Activated naive CD8-positive, alpha-beta T cell treated with anti-CD3 and anti-CD28 coated beads, Interleukin-2, amount 50 U/mL, for 24 hours (primary cell): ENCODE measurements at places on chromosomes 3 and 15.

GRCh38 chr3:16114429-16114828 is 60.1 kb upstream of the GALNT15 start:
- no peaks in the 10 kb centered on the region for H3K4me1 ChIP-seq
- H3K27ac ChIP-seq, result no peak overlapping the region
- DNase-seq, result no peak
- no peaks in the 10 kb centered on the region for H3K36me3 ChIP-seq
- no peaks in the 10 kb centered on the region for H3K27me3 ChIP-seq

GRCh38 chr3:29486917-29487316 is 206.0 kb downstream of the RBMS3 start:
- H3K27me3 ChIP-seq, result no peaks in the 10 kb centered on the region
- no peak overlapping the region for H3K4me3 ChIP-seq
- DNase-seq, result no peak
- no peak overlapping the region for H3K27ac ChIP-seq
- no peaks in the 10 kb centered on the region for H3K4me1 ChIP-seq

GRCh38 chr3:131796558-131797198 is 238.1 kb downstream of the CPNE4 start:
- H3K4me1 ChIP-seq, result peaks cover 12% of the 10 kb centered on the region
- DNase-seq, result no peak
- no peak overlapping the region for H3K4me3 ChIP-seq
- peaks cover 11% of the 10 kb centered on the region for H3K27me3 ChIP-seq
- no peak overlapping the region for H3K27ac ChIP-seq

- H3K4me1 ChIP-seq, result no peaks in the 10 kb centered on the region
- H3K4me3 ChIP-seq, result no peak overlapping the region
- DNase-seq, result no peak
- H3K36me3 ChIP-seq, result no peaks in the 10 kb centered on the region
Measured at GRCh38 chr3:108791473-108791872, 31.1 kb upstream of the TRAT1 start.

- no peaks in the 10 kb centered on the region for H3K36me3 ChIP-seq
- no peak overlapping the region for H3K27ac ChIP-seq
- H3K27me3 ChIP-seq, result peaks cover 4% of the 10 kb centered on the region
- H3K4me3 ChIP-seq, result no peak overlapping the region
- H3K4me1 ChIP-seq, result peaks cover 27% of the 10 kb centered on the region
- no peak for DNase-seq
Measured at GRCh38 chr15:69857686-69858391, 239.9 kb downstream of the TLE3 start.

DNA sequence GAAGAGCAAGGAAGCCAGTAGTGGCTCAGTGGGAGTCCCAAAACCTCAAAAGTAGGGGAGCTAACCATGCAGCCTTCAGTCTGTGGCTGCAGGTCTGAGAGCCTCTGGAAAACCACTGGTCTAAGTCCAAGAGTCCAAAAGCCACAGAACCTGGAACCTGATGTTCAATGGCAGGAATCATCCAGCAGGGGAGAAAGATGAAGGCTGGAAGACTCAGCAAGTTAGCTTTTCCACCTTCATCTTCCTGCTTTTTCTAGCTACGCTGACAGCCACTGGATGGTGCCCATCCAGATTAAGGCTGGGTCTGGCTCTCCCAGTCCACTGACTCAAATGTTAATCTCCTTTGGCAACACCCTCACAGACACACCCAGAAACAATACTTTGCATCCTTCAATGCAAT is 626.3 kb downstream of the NAALADL2 start:
- H3K36me3 ChIP-seq, result no peaks in the 10 kb centered on the region
- H3K4me3 ChIP-seq, result no peak overlapping the region
- no peak for DNase-seq
- no peaks in the 10 kb centered on the region for H3K27me3 ChIP-seq

DNA sequence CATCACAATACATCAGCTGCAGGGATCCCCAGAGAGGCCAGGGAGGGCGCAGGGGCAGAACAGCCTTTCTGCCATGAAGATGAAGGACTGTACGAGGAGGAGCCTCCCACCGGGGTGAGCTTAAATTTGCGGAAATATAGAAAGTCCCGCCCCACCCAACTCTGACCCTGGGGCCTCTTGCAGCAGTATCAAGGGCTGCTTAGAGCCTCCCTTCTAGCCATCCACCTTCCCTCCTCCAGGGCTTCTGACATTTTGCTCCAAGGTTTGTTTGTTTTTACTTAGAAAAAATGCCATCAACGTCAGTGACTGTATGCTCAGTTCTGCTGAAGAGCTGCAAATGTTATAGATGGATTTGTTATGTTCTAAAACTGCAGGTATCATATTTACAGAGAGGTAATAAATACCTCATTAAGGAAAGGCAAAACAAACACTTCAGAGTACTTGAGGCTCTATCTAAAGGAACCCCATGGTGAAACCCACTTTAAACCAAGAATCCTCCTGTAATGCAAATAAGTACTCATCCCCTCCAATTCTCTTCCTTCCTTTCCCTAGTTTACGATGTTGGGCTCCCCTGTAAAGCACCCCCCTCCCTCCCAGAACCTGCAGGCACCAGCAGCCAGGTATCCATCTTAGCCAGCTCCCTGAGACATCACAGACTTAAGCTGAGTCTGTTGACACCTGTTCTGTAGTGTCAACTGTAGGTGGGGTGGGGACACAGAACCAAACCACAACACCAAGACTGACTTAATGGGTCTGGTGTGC is 30.5 kb downstream of the RFTN1 start:
- H3K4me1 ChIP-seq, result peaks cover 74% of the 10 kb centered on the region
- peaks cover 74% of the 10 kb centered on the region for H3K36me3 ChIP-seq
- no peak overlapping the region for H3K4me3 ChIP-seq
- H3K27me3 ChIP-seq, result no peaks in the 10 kb centered on the region

DNA sequence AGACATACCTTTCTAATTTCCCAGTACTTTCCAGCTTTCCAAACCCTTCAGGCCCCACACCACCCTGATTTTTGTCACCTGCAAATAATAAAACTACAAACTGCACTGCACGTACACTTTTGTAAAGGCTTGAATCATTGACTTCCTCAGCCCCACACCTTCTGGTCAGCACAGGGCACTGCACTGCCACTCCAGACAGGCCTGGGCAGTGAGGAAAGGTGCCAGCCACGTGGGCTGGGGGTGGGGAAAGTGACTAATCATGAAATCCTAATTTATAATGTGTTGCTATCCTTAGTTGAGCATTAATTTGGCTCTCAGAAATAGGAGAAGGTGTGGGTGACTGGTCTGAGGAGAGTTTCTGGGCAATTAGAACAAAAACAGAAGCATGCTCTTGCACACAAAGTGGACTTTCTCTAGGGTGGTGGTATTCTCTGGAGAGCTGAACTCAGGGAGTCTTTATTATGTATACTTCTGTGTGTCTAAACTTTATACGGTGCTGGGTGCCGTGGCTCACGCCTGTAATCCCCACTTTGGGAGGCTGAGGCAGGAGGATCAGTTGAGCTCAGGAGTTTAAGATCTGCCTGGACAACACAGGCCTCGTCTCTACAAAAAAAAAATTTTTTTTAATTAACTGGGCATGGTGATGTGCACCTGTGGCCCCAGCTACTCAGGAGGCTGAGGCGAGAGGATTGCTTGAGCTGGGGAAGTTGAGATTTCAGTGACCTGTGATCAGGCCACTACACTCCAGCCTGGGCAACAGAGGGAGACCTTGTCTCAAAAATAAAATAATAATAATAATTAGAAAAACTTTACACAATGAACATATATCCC is 58.2 kb upstream of the FLNB start:
- H3K4me1 ChIP-seq, result peaks cover 3% of the 10 kb centered on the region
- no peaks in the 10 kb centered on the region for H3K36me3 ChIP-seq
- no peaks in the 10 kb centered on the region for H3K27me3 ChIP-seq
- no peak for DNase-seq

GRCh38 chr3:11618904-11619303 is 24.8 kb downstream of the VGLL4 start:
- no peak overlapping the region for H3K27ac ChIP-seq
- H3K4me3 ChIP-seq, result no peak overlapping the region
- peaks cover 9% of the 10 kb centered on the region for H3K36me3 ChIP-seq
- H3K27me3 ChIP-seq, result no peaks in the 10 kb centered on the region
- no peak for DNase-seq

- DNase-seq, result no peak
- no peaks in the 10 kb centered on the region for H3K27me3 ChIP-seq
Measured at GRCh38 chr3:52451237-52452083, 2.4 kb downstream of the TNNC1 start.

DNA sequence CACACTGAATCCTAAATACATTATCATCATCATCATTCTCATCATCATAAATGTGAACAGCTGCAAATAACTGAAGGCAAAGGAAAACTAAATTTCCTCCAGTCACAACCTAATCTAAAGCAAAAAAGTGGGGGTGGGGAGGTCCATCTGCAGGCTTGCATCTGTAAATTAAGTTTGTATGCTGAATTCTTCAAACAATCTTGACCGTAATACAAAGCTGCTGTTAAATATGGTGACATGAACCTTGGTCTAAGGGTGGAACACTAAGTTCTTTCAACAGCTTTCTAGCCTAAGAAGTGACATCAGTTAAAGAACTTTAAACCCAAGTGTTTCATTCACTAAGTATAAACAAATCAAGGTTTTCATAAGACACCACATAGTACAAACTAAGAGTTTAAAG is 4.3 kb downstream of the LRRFIP2 start:
- peaks cover 19% of the 10 kb centered on the region for H3K36me3 ChIP-seq
- no peak overlapping the region for H3K27ac ChIP-seq
- no peaks in the 10 kb centered on the region for H3K27me3 ChIP-seq
- DNase-seq, result no peak
- H3K4me1 ChIP-seq, result peaks cover 31% of the 10 kb centered on the region

- H3K4me1 ChIP-seq, result no peaks in the 10 kb centered on the region
- no peak overlapping the region for H3K27ac ChIP-seq
- no peak overlapping the region for H3K4me3 ChIP-seq
- H3K36me3 ChIP-seq, result no peaks in the 10 kb centered on the region
- H3K27me3 ChIP-seq, result no peaks in the 10 kb centered on the region
Measured at GRCh38 chr15:49857496-49858475, 236.9 kb downstream of the DTWD1 start.

DNA sequence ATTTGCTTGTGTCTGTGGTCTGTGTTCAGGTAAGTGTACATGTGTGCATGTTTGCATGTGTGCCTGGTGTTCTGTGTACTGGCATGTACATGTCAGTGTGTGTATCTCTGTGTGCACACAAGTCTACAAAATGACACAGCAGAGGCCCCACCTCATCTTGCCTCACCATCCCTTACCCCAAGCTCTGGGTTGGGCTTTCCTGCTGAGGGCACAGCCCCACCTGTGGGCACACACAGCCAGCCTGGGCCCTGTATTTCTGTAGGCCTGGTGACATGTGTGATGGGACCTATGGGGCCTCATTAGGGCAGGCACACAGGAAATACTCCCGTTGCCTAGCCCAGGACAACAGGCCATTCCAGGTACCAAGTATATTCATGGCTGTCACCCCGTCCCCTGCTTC is 13.5 kb downstream of the VIPR1 start:
- H3K4me3 ChIP-seq, result no peak overlapping the region
- H3K4me1 ChIP-seq, result peaks cover 20% of the 10 kb centered on the region
- DNase-seq, result no peak
- H3K27ac ChIP-seq, result no peak overlapping the region
- H3K27me3 ChIP-seq, result no peaks in the 10 kb centered on the region

GRCh38 chr15:80208758-80209734 is 43.0 kb downstream of the CTXND1 start:
- no peaks in the 10 kb centered on the region for H3K4me1 ChIP-seq
- H3K27me3 ChIP-seq, result peaks cover 31% of the 10 kb centered on the region
- no peak overlapping the region for H3K27ac ChIP-seq

DNA sequence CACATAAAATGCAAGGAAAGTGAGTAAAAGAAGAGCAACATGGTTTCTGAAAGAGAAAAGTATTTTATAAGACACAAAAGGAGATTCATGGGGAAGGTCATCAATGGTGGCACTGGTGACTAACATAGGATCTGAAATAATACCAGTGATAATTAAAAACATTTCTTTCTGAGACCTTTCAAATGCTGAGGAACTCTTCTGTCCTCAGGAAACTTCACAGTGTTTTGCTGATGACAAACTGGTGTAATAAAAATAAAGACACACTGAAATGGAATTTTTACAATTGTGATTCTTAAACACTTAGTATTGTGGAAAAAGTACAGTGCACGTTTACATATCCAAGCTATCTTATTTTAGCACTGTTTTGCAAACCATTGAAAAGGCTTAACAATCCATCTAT is 80.4 kb upstream of the ZBTB20 start:
- H3K36me3 ChIP-seq, result no peaks in the 10 kb centered on the region
- H3K4me1 ChIP-seq, result no peaks in the 10 kb centered on the region
- no peak overlapping the region for H3K27ac ChIP-seq
- no peak for DNase-seq

- peaks cover 46% of the 10 kb centered on the region for H3K36me3 ChIP-seq
- no peak overlapping the region for H3K4me3 ChIP-seq
- H3K27me3 ChIP-seq, result no peaks in the 10 kb centered on the region
- H3K4me1 ChIP-seq, result peaks cover 7% of the 10 kb centered on the region
- H3K27ac ChIP-seq, result peak overlapping the region; percentile 31
- no peak for DNase-seq
Measured at GRCh38 chr15:66481107-66481856, 16.3 kb downstream of the SNAPC5 start.
